ENCODE measurements at places on chromosomes 7 and 10.

DNA sequence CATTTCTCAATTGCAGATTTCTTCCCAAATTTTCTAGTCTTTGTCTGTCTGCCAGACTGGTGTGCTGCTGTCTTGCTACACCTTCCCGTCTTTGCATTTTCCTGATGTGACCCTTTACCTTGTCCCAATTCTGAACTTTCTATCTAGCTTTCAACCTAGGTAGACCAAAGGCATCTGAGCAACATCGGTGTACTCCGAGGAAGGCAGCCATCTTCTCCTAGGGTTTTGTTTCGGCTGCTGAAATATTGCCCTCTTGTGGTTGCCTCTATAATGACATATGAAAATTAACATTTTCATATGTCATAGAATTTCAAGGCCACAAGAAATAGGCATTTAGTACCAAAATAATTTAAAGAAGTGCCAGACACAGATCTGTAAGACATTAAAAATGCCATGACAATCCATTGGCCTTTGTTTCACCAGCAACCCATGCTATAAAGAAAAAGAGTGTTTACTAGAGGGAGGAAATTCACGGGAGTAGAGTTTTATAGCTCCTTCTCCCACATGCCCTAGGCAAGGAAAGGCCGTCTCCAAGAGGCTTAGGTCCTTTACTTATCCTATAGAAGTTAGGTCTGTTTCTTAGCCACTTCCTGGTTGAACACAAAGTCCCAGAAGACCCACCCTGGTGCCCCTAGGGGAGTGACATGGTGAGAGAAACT lies 23.4 kb downstream of the OR9A2 start:
- peak; percentile 37 for DNase-seq

- no peak for DNase-seq
These were observed 137.5 kb upstream of the LRRTM3 start for GRCh38 chr10:66788178-66788987.

DNA sequence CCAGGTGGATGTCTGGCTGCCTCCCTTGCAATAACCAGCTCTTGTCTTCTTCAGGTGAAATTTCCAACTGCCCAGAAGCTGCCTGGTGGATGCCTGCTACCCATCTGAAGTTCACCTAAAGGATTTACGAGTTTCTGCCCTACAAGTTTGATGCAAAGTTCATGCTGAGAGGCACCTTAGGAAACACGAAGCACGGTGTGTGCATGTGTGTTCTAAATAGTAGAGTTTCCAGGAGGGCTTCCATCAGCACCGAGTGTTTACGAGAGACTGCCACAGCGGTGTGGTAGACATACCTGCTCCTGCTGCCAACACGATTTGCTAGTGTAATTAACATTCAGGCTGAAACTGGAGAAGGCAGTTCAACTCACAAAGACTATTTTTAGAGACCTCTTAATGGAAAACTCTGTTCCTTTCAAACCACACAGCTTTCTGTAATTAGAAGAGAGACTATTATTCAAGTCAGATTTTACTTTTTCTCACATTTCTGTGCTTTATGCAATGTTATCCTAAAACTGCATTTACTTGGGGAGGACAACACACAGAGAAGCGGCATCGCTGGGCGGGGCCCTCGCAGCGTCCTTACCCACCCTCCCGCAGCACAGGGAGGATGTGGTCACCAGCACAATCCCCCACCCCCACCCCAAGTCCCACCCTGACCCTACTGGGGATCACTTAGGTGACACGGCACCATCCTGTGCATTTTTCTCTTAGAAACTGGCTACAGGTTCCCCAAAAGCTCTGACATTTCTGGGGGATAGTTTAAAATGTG lies 15.5 kb upstream of the CPXM2 start:
- no peak for DNase-seq

DNA sequence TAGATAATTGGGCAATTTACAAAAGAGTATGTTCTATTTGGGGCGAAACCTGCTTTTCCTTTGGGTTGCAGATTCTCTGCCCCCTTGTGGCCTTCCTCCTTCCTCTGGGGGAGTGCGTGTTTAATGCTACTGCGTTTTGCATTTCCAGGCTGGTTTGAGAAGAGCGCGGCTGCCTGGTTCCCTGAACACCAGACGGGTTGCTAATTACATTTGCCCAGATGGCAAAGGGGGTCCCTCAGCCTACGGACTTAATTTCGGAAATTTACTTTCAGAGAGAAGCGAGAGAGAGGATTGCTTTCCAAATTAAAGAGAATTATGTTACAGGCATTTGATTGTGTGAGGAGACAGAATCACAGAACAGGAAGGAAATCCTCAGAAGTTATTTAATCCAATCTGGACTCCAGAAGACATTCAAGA lies 91.9 kb upstream of the JAZF1 start:
- DNase-seq: peak; percentile 71

DNA sequence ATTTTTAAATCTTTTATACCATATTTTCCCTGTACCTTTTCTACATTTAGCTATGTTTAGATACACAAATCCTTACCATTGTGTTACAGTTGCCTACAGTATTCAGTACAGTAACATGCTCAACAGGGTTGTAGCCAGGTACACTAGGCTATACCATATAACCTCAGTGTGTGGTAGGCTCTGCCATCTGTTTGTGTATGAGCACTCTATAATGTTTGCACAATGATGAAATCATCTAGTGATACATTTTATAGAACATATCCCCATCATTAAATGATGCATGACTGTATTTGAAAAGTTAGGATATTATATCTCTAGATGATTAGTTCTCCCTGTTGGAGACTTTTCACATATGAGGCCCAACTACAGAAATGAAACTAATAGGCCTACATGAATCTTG lies 188.6 kb downstream of the STK31 start:
- no peak for DNase-seq

- DNase-seq: no peak
These were observed 2.1 kb upstream of the ZNF117 start for GRCh38 chr7:64992971-64993370.

GRCh38 chr7:124690840-124691239 lies 74.8 kb downstream of the GPR37 start:
- no peak for DNase-seq

GRCh38 chr10:25382029-25382810 lies 207.4 kb downstream of the GPR158 start:
- DNase-seq: no peak

DNA sequence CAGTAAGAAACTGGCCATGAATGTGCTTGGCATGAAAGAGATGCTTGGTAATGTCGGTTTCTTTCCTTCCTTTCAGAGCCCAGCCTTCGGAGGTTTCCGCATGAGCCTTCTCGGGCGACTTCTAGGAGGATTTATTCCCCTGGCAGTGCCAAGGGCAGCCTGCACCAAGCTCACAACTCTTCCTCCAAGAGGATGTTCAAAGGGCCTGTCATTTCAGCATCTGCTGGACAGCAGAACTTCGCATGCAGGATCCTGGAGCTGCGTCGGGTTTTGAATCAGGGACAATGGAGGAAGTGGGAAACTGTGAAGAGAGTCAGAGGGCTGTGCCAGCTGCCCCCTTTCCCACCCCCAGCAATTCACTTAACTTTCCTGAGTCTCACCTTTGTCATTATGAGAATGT lies 21.3 kb downstream of the GOLGA7B start:
- DNase-seq: no peak

GRCh38 chr7:103336761-103337160 lies 7.8 kb downstream of the DNAJC2 start:
- no peak for DNase-seq

DNA sequence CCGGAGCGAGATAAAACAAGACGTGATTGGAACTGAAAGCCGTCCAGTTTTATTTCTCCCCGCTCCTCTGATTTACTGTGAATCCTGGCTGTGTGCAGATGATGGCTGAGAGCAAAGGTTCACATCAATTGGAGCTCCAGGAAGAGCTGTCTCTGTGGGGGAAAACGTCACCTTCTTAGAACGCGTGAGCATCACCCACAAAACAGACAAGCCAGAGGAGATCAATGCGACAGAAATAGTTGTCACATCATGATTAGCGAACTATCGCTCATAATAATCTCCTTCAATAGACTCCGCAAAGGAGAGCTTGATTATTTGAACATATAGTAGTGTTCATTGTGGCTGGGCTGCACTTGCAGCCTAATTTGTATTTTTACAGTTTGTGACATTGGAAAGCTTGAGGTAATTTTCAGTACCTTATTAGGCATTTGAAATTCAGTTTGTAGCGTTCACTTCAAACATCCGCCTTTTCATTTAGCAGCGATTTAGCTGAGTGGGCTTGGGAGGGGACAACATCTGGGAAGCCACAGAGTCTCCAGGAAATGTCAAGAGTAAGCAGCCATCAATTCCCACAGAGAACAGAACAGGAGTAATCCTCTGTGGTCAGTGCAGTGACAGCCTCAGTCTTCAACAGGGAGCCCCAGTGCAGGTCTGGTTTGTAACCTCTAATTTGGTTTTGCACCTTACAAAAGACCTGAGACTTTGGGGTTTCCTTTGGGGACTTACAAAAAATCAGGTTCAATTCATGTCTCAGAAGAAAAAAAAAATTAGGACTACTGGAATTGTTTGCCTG lies 276.8 kb upstream of the PFKP start:
- no peak for DNase-seq

DNA sequence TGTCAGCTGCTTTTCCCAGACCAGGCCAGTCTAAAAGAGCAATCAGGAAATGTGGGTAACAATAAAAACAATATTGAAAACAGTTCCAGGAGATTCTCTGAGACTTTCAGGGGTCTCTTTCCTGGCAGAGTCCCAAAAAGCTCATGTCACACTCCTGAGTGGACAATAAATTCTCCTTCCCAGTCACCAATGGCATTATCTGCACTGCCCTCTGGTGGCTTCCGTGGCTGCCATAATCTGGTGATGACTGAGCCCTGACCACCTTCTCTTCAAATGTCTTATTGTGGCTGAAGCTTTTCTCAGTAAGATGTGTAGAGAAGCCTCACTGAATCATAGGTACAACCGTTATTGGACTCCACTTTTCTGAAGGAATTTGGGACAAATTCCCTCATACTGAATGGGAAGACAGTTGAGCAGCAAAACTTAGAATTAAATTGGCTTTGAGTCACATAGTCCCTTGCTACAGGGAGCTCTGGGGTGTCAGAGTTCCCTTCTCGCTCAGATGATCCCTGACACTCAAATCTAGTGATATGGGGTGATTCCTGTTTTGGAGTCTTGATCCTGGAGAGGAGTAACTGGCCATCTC lies 24.4 kb upstream of the ASAH2 start:
- peak; percentile 9 for DNase-seq

- no peak for DNase-seq
These were observed 335.2 kb upstream of the KCND2 start for GRCh38 chr7:119937745-119938144.

DNA sequence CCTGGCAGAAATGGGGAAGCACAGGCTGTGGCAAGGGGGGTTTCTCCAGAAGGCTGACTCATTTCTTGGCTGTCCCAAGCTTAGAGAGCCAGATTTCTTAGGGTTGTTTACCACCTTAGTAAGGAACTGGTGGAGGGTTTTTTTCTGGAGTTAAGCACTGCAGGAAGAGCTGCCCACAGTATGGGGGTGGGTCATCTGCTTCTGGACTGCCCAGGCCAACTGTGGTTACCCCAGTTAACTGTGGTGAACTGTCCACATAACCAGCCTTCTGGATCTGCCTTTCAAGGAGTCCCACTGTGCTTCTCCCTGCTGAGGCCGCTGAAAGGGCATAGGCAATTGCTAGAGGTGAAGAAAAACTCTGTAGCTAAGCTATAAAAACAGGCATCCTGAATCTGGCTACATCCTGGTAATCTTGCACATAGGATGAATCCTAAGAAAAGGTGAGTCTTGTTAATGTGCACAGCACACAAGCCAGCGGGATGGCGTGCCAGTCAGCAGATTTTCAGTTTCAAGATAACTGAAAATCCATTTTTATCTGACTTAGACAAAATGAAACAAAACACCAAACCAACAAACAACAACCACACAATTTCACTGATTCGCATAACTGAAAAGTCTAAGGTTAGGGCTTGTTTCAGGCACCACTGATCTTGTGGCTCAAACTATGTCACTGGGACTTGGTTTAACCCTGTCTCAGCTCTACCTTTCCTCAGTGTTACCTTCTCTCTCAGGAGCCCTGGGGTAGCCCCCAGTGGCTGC lies 21.6 kb upstream of the TSPAN33 start:
- DNase-seq: no peak

DNA sequence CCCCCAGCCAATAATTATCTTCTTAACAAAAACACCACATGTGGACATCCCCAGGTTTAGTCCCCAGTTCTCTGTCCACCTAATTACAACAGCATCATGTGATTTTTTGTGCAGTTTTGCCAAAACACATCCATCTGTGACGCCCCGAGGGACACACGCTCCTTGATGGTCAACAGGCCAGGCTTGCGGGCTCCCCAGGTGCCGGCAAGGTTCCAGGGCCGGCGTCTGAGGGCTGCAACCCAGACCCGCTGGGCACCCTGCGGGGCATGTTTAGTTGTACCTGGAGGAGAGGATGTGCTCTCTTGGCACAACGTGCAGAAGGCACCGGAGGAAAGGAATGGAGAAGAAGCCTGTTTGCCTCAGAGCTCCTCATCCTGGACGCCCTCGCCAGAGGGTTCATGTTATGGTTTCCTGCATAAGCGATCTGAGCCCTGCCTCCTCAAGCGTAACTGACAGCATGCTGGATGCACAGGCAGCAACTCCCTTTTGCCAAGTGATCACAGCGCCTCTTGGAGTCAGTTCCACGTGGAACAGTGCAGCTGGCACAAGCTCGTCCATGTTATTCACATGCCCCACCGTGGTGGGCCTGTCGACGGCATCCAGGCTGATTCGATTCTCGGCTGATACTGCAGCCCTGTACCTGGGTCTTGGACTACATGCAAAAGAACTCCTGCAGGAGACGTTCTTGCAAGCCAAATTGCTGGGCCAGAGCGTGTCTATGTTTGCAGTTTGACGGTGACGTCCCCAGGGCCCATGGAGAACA lies 41.6 kb downstream of the JAKMIP3 start:
- DNase-seq: no peak

- DNase-seq: no peak
These were observed 1.6 kb downstream of the GTF2IRD1 start for GRCh38 chr7:74455291-74455804.

- no peak for DNase-seq
These were observed 781 bp downstream of the ZNF727 start for GRCh38 chr7:64046041-64046389.

DNA sequence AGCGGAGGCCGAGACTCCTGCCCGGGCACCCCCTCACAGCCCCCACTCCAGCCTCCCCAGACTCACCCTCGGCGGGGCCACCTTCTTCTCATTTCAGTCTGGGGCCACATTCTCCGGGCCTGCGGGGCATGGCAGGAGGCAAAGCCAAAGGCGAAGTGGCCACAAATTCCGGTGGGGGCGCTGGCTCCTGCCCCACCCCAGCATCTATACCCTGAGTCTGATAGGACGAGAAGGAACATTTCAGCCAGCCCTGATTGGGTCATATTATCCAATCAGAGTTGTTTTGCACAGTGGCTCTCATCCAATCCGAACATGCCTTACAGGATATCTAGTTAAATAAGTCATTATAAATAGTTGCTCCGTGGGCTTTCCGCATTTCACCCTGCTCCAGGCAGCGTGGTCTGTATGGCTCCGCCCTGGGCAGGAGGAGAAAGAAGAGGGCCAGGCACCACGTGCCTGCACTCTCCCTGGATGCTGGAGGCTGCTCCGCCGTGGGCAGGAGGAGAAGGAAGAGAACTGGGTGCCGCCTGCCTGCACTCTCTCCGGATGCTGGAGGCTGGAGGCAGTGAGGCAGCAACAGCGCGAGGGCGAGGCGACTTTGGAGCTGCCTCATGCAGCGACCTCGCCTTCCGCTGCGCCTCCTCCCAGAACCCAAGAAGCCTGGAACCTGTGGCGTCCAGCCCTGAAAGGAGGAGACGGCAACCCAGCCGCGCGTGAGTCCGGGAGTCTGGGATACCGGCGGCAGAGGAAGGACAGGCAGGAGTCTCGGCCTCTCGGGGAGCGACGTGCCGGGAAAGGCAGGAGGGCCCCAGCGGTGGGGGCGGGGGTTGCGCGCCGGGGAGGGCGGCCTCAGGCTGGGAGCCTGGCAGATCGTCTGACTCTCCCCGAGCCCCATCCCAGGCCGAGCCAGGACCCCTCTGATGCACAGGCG lies 162.9 kb downstream of the ZNF33B start:
- peak; percentile 35 for DNase-seq

Measured in fibroblast of skin of scalp (primary cell).